ENCODE measurements at places on chromosomes 12 and 14. TPM values are rescaled to one million over a fixed set of nuclear protein-coding genes. Genes with fewer than 3 reads are reported as not detected.

- no peaks in the 10 kb centered on the region for H3K36me3 ChIP-seq
- no peak overlapping the region for H3K4me3 ChIP-seq
- H3K27me3 ChIP-seq: no peaks in the 10 kb centered on the region
- no peak for DNase-seq
Observed at GRCh38 chr12:80681786-80682185, 25.6 kb upstream of the MYF6 start.

DNA sequence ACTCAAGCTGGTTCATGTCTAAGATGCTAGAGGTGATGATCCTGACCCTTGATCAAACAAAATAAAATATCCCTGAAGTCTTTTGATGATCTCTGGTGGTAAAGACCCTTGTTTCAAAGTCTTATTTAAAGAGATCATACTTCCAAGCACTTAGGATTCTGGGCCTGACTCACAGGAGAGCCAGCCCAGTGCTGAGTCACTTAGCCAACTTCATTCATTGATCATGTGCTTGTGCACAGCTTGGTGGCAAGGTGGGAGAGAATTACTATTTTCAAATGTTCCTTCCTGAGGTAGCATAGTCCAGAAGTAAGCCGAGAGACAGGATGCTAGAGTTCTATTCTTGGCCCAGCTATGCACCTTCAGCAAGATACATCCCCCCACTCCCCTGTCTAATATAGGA, 40.6 kb downstream of the SCN8A start:
- H3K4me3 ChIP-seq: no peak overlapping the region
- no peaks in the 10 kb centered on the region for H3K36me3 ChIP-seq
- DNase-seq: no peak
- H3K27ac ChIP-seq: no peak overlapping the region
- H3K27me3 ChIP-seq: no peaks in the 10 kb centered on the region

- DNase-seq: no peak
- no peaks in the 10 kb centered on the region for H3K36me3 ChIP-seq
- no peaks in the 10 kb centered on the region for H3K4me1 ChIP-seq
- H3K27ac ChIP-seq: no peak overlapping the region
Observed at GRCh38 chr12:10122689-10123088, 7.3 kb downstream of the CLEC7A start.

GRCh38 chr14:39228044-39228443, 5.7 kb upstream of the MIA2 start:
- no peak overlapping the region for H3K4me3 ChIP-seq
- DNase-seq: no peak
- peaks cover 5% of the 10 kb centered on the region for H3K4me1 ChIP-seq

- no peak overlapping the region for H3K27ac ChIP-seq
- H3K27me3 ChIP-seq: peaks cover 5% of the 10 kb centered on the region
- H3K36me3 ChIP-seq: no peaks in the 10 kb centered on the region
- peaks cover 7% of the 10 kb centered on the region for H3K4me1 ChIP-seq
Observed at GRCh38 chr12:132413931-132414588, 75.9 kb upstream of the FBRSL1 start.

DNA sequence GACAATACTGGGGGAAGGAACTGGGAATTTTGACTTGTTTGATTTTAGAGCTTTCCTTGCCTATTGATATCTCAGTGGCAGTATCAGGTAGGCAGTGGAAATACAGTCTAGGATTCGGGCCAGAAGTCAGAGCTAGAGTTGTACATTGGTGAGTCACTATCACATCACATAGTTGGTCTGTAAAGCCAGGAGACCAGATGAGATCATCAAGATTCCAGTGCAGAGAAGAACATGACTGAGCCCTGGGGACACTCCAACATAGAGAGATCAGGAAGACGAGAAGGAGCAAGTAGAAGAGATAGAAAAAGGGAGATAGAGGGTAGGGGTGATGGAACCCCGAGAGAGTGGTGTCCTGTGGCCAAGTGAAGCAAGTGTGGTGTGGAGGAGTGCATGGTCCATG, 46.6 kb upstream of the NR1H4 start:
- no peaks in the 10 kb centered on the region for H3K36me3 ChIP-seq
- H3K27me3 ChIP-seq: no peaks in the 10 kb centered on the region
- no peaks in the 10 kb centered on the region for H3K4me1 ChIP-seq
- no peak overlapping the region for H3K27ac ChIP-seq

GRCh38 chr12:24814379-24815113, 134.4 kb downstream of the BCAT1 start:
- H3K27me3 ChIP-seq: no peaks in the 10 kb centered on the region
- H3K27ac ChIP-seq: no peak overlapping the region
- DNase-seq: no peak
- no peak overlapping the region for H3K4me3 ChIP-seq
- no peaks in the 10 kb centered on the region for H3K36me3 ChIP-seq

- peak overlapping the region; percentile 38 for H3K4me3 ChIP-seq
- no peaks in the 10 kb centered on the region for H3K27me3 ChIP-seq
- peak overlapping the region; percentile 92 for H3K27ac ChIP-seq
- H3K36me3 ChIP-seq: no peaks in the 10 kb centered on the region
- DNase-seq: no peak
- H3K4me1 ChIP-seq: peaks cover 16% of the 10 kb centered on the region
Observed at GRCh38 chr14:30621354-30621939, 672 bp upstream of the SCFD1 start.

DNA sequence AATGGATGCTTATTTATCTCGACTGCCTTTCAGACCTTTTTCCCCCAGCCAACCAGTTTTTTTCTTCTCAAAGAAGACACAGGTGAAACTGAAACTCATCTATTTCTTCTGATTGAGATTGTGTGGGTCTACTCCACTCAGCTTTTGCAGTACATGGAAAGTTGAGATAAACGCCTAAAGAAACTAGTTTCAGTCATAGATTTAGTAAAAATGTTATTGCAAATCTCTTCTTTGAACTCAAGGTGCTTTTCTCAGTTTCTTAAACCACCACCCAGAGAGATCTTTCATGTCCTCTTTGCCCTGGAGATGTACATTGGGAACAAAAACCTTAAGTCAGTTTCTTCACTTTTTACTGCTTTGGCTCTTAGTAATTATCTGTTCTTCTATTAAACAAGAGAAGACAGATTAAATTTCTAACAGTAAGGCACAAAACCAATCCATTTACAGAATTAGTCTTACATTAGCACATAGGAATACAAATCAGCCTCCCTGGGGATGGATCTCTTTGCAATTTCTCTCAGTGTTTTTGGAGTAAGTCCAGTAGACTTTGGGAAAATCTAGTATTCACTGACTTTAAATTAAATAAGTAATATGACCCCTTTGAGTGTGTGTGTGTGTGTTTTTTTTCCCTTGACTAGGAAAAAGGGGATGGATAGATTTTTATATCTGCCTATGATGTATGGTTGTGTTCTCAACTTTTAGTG, 11.6 kb downstream of the FBXW8 start:
- no peak overlapping the region for H3K27ac ChIP-seq
- H3K4me1 ChIP-seq: peaks cover 27% of the 10 kb centered on the region
- no peak overlapping the region for H3K4me3 ChIP-seq
- DNase-seq: no peak

DNA sequence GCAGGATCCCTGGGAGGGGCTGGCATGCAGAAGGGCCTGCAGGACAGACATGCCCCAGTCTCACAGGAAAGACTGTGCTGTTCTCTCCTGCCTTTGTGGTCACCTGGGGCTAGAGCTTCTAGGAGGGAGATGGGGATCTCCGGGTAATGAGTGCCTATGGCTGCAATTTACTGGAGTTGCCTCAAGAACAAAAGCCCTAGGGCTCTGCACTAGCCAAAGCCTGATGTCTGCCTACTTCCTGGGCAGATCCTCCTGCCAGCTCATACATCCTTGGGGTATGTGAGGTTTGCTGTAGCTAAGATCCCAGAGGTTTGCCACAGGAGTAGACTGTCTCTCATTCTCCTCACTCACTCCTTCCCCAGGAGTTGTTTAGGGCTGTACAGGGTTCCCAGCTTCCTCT, 106.9 kb upstream of the PPFIA2 start:
- H3K27me3 ChIP-seq: no peaks in the 10 kb centered on the region
- H3K36me3 ChIP-seq: no peaks in the 10 kb centered on the region
- no peak for DNase-seq
- no peak overlapping the region for H3K4me3 ChIP-seq
- no peak overlapping the region for H3K27ac ChIP-seq

Gene DDHD1
- total RNA-seq: 30.4 TPM

Gene SLC5A8
- not detected for total RNA-seq

Gene TRIM9
- total RNA-seq: 0.54 TPM

Gene IL22
- not detected for total RNA-seq

Gene ZDHHC22
- not detected for total RNA-seq

Gene CLEC2D
- total RNA-seq: 7.0 TPM

Gene EFS
- 5.3 TPM for total RNA-seq

Gene GRIP1
- 5.2 TPM for total RNA-seq

Gene DDX24
- 150 TPM for total RNA-seq

Measured in upper lobe of left lung (tissue), 6 donors.